BJ (cell line): ENCODE measurements at places on chromosomes 2 and 18. TPM values are rescaled to one million over a fixed set of nuclear protein-coding genes. Genes with fewer than 3 reads are reported as not detected.

Gene TGOLN2
- polyA plus RNA-seq = 130 and 132 TPM in 2 replicates

GRCh38 chr2:119066272-119066804, 92.2 kb downstream of the C1QL2 start:
- DNase-seq = no peak

- no peak for DNase-seq
These were observed 6.7 kb downstream of the TMBIM1 start for GRCh38 chr2:218285604-218286003.

DNA sequence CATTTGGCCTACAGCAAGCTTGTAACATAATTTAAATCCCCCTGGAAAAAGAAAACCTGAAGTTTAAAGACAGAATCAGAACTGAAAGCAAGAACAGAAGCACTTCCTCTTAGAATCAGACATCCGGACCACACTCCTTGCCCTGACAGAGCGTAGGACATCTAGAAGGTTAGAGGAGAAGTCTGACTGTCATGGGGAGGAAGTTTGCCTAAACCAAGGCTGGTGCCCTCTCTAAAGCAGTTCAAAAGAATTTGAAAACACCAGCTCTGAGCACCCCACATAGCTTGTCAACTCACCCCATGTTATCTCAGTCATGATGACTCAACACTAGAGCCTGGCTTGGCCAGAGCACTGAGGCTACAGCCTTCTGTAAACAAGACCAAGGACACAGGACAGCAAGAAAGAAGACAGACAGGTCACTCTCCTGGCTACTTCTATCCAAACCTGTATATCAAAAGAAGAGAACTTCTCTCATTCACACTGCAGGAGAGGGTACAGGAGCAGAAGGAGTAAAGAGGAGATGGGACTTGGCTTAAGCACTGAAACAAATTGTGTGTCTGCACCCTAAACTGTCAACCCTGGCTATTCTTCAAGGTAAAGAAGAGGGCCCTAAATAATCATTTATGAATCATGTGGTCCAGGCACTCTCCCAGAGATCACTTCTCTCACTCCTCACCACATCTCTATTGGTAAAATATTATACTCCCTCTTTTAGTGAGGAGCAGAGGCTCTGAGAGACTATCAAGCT, 198.6 kb downstream of the MEMO1 start:
- no peak for DNase-seq

- DNase-seq = no peak
These were observed 1.4 kb upstream of the SLC20A1 start for GRCh38 chr2:112644155-112644932.

DNA sequence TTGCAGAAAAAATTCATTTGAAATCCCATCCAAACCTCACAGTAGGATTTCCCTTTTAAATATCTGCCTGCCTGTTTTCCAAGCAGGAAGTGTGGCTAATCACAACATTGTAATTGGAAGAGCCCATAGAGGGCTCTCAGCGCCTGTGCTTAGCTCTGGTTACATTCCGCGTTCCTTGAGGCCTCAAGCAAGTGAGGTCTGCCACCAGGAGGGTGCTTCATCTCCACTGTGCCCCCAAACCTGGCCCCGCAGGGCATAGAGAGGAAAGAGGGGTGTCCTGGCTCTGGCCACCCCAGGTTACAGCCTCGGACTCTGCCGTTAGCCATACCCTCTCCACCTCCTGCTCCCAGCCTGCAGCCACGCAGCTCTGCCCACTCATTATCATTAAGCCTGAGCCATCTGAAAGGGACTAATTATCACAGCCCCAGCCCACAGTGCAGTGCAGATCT, 214.8 kb downstream of the SP3 start:
- no peak for DNase-seq

DNA sequence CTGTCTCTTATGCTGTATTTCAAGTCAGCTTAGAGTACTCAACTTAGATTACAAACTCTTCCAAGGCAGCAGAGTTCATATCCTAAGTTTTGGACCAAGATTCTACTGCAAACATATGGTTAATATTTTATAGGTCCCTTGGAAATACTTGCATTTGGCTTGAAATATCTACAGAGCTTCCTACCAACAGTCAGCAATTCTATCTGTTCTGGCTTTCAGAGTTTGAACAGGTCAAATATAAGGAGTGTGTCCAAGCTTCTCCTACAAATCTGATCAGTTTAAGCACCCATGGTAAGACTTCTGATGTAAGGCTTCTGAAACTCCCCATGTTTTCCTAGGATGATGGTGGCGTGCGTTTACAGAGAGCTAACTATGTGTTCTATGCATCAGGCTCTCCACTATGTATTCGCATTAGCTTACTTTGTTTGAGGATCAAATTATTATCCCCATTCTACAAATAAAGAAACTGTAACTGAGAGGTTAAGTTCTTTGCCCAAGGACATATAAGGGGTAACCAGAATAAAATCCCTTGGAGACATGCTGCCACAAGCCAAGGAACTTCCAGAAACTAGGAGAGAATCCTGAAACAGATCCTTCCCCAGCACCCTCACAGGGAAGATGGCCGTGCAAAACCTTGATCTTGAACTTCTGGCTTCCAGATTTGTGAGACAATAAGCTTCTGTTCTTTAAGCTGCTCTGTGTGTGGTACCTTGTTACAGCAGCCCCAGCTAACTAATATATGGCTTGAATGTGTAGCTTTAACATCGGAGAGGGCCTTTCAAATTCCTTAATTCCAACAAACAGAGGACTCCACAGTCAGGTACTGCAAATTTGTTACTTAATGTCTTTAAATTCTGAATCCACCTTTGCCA, 55.1 kb downstream of the ATP8B1 start:
- no peak for DNase-seq

Gene C1GALT1C1L
- polyA plus RNA-seq = 0.12 and 0.48 TPM in 2 replicates

- DNase-seq = no peak
These were observed 74.7 kb upstream of the KCNJ3 start for GRCh38 chr2:154623819-154624218.

DNA sequence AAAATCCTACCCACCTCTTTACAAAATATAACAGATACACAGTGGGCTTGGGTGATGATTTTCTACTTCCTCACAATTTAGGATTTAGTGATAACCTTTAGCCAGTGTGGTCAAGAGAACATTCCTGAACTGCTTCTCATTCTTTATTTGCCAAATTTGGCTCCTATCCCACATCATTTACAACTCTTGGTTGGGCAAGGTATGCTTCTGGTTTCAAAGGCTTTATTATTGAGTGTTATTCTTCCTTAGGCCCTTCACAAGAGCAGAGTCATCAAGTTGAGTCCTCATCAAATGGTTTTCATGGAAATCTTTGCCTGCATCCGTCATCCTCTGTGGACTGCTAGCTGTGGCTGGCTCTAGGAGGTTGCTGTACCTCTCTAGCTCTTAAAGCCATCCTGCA, 472.0 kb upstream of the ETAA1 start:
- DNase-seq = no peak

- no peak for DNase-seq
These were observed 149.7 kb downstream of the GLI2 start for GRCh38 chr2:120885321-120885720.

Gene ALPG
- polyA plus RNA-seq = not detected in 2 replicates

GRCh38 chr2:122205641-122206040, 450.2 kb downstream of the TSN start:
- DNase-seq = no peak

Gene DTNB
- polyA plus RNA-seq = 7.7 and 9.2 TPM in 2 replicates

Gene COA5
- 23.0 and 24.4 TPM in 2 replicates for polyA plus RNA-seq

DNA sequence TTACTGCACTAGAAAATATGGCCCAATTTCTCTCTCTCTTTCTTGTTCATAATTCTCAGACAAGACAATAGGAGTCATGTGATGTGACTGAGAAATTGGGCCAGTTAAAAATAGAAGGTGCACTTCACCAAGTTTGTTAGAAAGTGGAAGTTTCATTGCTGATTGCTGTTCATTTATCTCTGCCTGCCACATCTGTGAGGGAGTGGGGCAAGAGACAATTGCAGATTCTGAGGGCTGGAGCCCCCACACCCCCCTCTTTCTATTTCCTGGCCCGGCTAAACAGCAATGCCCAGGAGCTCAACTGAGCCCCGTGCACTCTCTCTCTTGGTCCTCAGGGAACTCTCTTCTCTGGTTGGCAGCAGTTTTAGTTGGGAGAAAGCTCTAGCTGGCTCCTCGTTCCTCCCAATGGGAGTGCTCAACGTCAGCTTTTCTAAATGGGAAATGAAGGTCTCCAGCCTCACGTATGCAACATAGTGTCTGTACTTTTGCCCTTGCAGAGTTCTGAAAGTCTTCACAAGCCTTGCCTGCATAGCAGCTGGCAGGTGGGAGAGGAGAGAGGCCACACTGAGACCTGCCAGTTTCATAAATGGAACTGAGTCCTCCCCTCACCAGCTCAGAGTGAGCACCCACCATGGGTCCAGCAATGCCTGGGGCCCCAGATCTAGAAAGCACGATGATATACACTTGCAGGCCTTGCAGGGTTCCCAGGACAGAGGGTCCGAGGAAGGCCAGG, 115.7 kb downstream of the MYCN start:
- DNase-seq = no peak

DNA sequence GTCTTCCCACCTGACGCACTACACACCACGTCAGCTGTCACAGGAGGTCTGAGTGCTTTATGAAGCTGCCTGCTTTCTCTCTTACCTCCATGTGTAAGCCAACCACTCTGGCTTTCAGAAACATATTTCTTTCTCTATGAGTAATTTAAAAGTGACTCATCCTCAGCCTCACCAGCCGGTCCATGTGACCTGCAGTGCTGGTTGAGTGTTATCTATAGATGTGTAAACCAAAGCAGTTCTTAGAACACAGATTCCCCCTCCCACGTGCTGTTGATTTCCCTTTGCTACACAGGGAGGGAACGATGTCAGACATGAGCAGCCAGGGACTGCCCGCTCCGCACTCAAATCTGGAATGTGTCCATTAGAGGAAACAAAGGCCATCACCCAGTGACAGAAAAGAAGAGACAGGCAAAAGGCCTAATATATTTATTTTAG, 157.8 kb downstream of the BCL2 start:
- DNase-seq = peak; percentile 53

Gene CPLX4
- polyA plus RNA-seq = not detected in 2 replicates

DNA sequence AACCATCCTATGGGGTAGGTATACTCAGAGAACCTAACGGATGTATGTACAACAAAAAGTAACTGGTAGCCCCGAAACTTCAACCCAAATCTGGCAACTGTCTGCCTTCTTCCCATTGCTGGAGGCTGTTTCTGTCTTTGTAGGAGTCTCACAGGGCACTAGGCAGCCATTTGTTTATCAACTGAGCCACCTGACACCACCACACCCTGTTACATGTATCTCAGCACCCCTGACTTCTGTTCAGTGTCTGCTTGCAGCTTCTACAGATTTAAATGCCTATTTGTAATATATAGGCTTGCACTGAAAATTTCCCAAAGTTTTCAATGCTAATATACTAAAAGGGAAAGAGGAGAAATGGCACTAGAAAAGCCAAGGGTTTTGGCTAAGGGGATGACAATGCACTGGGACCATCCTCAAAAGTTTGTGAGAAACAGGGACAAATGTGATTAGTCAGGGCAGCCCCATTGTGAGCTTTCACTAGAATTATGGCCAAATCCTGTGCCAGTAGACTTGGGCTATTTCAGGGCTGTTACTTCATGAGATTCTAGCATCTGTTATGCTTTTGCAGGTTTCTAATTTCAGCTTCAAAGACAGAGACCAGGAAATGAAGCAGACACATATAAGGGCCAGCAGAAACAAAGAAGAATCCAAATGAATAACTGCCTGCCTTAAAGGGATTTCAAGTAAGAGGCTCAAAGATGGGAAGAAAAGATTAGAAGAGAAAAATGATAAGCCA, 103.3 kb downstream of the MYO5B start:
- no peak for DNase-seq

DNA sequence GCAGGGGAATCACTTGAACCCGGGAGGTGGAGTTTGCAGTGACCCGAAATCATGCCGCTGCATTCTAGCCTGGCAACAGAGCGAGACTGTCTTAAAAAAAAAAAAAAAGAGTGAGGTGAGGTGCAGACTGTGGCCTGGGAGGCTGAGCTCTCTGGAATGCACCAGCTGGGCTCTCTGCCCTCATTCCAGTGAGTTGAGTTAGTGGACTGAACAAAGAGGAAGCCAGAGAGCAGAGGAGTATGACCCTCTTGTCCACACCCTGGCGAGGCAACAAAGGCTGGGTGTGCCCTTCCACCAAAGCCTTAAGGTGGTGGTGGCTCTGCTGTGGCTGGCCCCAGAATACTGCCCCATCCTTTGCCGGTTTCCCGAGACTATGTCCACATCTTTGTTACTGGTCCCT, 71.3 kb upstream of the ACKR3 start:
- peak; percentile 35 for DNase-seq

Gene RAX
- not detected in 2 replicates for polyA plus RNA-seq

GRCh38 chr18:12441475-12442034, 33.8 kb downstream of the PRELID3A start:
- DNase-seq = no peak

GRCh38 chr2:99971326-99971900, 171.0 kb downstream of the AFF3 start:
- no peak for DNase-seq

- DNase-seq = no peak
These were observed 849 bp upstream of the ITGB6 start for GRCh38 chr2:160200921-160201320.

DNA sequence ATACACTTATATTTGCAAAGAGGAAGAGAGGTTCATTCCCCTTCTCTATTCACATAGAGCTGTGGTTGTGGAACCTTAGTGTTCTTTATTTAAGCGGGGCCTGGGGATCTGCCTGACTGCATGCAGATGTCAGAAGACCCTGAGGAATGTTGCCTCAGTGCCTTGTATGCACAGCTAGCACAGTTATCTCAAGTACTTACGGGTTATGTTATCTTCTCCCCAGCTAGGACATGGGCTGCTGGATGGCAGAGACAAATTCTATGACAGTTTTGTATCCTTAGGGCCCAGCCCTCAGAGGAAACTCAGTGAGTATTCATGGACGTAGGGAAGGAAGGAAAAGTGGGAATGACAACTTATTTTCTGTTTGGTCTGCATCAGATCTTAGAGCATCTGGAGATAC, 37.7 kb upstream of the RTN4 start:
- no peak for DNase-seq

DNA sequence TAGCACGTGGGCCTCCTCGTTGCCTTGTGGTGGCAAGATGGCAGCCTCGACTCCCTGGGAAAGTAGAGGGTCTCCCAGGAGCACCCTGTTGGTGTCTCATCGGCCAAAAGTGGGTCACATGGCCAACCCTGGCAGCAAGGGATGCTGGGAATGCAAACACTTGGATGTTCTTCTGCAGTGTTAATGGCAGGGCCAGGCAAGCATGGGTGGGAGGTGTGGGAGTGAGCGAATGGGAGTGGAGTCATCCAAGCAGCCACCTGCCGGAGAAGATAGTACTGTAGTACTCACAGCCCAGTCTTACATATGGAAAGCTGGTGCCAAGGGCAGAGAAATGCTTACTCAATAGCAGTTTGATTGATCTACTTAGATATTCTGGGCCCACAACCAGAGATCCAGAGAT, 122.2 kb downstream of the INHBB start:
- DNase-seq = no peak

Gene MAPRE2
- polyA plus RNA-seq = 23.8 and 24.1 TPM in 2 replicates

GRCh38 chr2:80670763-80671162, 366.2 kb upstream of the LRRTM1 start:
- DNase-seq = no peak

Gene VWC2L
- polyA plus RNA-seq = not detected in 2 replicates

DNA sequence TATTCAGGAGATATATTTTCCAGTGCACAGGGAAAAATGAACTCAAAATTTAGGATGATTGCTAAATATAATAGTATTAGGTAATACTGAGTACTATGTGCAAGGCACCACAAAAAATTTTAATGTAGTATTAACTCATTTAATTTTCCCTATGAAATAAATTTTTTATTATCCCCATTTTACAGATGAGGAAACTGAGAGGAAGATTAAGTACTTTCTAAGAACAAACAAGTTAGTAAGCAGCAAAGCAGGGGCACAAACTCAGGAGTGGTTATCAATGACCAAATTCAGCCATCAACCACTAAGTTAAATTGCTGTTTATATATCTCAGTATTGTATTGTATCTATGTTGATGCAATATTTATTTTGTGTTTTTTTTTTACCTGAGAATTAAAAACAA, 14.2 kb downstream of the SPDYA start:
- no peak for DNase-seq
